ENCODE measurements at places on chromosomes 11 and 22.

GRCh38 chr22:28443526-28443876 is 236.1 kb downstream of the TTC28 start:
- DNase-seq: no peak

DNA sequence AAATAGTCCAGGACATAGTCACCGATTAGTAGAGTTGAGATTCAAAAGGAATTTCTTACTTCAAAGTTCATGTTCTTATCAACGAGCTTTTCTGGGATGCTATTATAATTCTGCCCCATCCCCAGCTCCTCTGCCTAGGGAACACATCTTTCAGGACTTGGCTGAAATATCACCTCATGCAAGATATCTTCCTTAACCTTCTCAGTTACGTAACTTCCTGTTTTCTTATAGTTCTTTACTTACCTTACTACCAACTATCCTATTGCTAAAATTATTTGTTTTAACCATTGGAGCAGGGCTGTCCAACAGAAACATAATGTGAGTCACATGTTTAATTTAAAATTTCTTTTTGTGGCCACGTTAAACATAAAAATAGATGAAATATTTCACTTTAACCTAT is 2.3 kb downstream of the NARS2 start:
- DNase-seq: no peak

DNA sequence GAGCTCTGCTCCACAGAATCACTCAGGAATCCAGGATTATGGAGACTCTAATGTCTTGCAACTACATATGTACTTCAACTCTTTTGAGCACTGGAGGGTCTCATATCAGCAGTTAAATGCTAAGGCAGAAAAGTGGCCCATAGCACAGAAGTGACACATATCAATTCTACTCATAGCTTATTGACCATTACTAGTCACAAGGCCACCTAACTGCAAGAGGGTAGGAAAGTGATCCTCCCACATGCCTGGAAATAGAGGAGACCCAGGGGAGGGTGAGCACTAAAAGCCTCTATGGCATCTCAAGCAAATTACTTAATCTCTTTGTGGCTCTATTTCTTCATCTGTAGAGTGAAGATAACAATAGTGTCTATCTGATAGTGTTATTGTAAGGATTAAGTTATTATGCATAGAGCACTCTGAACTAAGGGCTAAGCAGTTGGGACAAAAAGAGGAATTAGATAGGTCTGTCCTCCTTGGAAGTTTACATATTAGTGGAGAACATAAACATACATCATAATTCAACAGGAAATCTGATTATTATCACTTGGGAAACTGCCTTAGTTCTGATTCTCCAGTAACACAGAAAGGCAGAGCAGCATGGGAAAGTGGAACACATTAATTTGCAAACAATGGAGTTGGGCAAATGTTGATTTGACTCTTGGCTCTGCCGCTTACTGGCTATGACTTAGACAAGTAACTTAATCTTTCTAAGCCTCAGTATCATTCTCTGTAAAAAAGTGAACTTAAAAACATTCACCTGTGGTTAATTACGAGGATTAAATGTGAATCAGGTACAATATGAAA is 25.1 kb upstream of the USP47 start:
- DNase-seq: no peak

DNA sequence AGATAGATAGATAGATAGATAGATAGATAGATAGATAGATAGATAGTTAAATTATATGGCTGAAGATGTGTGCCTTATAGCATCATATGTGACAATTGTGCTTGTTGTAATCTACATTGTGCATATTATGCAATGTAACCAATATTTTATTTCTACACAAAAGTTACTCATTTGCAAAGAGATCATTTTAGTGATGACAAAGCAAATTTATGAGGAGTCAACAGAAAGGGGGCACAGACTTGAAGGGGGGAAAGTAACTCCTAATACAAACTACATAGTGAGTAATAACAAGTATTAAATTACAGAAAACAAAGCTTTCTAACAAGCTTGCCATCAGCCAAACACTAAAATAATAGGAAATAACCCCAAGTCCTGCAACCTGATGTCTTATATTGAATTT is 106.8 kb downstream of the MUC15 start:
- no peak for DNase-seq

- no peak for DNase-seq
Observed at GRCh38 chr11:34631737-34632104, 10.8 kb downstream of the EHF start.

DNA sequence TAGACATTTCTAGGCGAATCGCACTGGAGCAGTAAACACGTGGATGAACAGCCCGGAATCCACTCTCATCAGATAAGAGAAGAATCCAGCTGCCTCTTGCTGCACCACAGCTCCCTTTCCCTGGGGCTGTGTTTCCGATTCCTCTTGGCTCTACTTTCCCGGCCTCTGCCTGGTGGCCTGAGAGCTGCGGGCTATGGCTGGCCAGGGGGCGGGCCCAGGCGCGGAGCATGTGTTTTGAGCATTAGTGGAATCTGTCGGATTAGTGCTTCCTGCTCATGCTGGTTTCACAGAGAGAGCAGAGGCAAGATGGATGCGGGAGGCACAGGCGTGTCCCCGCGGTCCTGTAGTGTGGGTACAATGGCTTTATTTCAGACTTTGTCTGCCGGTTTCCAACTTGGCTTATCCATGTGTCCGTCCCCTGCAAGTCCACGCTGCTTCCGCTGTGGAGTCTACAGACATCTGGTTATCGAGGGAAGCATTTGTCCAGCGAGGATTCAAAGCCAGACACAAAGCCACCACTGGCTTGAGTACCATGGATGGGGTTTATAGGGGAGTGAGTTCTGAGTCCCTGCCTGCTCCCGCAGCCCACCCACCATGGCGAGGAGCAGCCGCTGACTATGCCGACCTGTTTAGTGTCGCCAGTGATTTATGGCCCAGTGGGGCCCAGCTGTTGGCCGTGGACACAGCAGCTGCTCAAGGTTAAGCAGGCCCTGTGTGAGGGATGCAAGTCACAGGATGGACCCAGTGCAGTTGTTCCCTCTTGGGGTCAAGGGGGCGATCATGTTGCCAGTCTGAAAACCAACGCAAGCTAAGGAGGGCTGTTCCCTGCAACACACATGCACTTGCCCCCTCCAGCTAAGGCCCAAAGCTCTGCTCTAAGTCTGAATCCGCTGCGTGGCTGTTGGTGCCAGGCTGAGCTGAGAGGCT is 43.3 kb upstream of the EP300 start:
- DNase-seq: peak; percentile 47

GRCh38 chr11:2517016-2517385 is 72.2 kb downstream of the KCNQ1 start:
- no peak for DNase-seq

DNA sequence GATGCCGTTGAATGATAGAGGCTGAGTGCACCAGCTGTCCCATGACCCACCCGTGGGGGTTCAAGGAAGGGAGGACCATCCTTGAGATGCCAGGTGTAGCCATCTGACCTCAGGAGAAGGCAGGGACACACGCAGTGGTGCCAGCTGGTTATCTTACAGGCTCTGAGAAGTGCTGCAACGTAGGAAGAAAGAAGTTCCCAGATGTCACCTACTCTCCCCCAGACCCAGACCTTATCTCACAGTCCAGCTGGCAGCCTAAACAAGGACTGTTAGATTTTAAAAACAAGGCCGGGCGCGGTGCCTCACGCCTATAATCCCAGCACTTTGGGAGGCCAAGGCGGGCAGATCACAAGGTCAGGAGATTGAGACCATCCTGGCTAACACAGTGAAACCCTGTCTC is 1307.6 kb downstream of the TBC1D22A start:
- DNase-seq: no peak

DNA sequence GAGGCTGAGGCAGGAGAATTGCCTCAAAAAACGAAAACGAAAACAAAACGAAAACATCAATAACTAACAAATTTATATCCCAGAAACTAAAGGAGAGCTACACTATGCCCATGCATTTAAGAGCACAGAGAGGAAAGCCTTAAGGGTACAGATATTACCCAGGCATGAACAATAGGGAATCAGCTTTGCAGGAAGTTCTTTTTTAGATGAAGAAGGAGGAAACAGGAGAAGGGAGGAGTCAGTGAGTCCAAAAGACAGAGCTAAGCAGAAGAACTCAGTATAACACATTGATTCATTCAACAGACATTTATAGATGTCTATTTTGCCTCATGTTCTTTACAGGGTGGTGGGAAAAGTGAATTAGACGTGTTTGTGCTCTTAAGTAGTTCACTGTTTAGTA is 8.3 kb downstream of the MRPL17 start:
- no peak for DNase-seq

DNA sequence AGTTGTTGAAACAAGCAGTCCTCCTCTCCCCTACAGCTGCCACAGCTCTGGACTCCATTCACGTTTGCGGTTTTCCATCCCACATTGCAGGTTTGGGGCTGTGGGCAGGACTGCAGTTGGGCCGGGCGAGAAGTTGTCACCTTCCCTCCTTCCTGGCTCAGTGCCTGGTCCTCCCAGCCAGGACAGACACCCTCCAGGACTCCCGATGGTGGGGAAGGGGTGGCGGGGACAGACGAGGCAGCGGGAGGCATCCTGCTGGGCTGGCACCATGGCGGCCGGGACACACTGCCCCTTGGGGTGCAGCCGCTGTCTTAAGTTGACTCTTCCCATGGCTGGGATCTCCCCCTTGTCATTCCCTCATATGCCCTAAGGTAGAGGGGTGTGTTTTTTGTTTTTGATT is 615.2 kb downstream of the BRD1 start:
- no peak for DNase-seq

DNA sequence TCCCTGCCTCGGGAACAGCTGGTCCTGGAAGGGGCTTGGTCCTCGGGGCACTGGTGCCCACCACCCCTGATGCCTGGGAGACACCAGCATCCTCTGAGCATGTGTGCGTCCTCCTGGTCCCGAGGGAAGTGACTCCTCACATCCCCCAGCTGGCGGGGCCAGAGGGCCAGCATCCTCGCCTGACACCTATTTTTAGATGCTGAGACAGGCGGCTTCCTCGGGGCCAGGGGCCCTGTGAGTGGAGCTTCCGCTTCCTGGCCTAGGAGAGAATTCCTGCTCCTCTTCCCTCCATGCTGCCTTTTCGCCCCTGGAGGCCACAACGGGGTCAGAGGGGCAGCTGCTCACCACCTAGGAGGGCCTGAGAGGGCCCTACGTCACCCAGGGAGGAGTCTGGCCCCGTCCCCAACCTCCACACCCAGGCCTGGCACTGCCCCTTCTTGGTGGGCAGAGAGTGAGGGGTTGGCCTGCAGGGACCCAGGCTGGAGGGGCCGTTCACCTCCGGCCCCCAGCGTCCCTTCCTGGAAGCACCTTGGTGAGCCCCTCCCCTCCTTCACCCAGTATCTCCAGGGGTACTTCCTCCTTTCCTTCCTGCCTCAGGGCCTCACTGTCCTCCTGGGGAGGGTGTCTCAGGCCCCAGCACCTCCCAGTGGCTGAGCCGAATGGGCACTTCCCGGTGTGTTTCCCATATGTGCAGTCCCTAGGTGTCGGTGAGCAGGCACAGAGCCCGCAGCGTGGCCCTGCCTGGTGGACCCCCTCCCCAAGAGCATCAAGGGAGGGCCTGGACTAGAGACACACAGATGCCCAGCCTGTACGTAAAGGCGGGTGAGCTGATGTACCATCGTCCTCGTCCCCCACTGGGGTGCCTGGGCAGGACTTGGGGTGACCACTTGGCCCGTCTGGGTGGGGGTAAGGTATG is 6.1 kb downstream of the CD81 start:
- DNase-seq: no peak

- DNase-seq: no peak
Observed at GRCh38 chr11:86551288-86552092, 120.9 kb downstream of the ME3 start.

- DNase-seq: no peak
Observed at GRCh38 chr11:12473381-12473780, 96.0 kb downstream of the PARVA start.

DNA sequence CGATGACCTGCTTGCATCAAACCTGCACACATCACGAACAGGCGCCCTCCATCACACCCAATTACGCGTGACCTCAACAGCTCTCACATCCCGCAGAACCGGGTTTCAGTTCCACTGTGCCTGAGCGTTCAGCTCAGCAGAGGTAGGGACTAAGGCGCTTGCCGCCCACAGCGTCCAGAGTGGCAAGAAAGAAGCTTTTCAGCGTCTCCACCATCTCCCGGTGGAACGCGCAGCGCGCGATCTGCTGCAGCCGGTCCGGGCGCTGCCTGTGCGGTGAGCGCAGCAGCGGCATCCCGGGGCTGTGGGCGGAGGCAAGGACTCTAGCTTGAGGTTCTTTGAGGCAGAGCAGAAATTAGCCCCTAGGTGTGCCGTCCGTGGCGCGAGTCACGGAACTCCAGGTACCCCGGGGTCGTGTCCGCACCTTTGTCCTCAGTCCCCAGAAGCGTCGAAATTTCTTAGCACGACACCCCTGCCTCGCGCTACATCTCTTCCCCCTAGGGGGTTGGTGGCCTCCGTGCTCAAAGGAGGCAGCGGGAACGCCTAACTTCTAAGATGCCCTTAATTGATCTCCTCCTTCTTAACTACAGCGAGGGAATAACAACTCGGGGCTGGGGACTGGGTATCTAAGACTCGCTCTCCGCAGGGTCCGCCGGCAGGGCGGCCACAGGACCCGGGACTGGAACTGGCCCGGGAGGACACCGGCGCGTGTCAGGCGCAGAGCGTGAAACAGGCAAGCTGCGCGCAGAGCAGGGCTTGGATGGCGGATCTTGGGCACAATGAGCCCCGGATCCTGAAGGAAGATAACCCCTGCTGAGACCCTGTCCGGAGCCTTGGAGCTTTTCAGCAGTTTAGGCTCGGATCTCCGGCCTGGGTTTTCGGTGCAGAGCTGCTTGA is 1.7 kb upstream of the CALCA start:
- no peak for DNase-seq

DNA sequence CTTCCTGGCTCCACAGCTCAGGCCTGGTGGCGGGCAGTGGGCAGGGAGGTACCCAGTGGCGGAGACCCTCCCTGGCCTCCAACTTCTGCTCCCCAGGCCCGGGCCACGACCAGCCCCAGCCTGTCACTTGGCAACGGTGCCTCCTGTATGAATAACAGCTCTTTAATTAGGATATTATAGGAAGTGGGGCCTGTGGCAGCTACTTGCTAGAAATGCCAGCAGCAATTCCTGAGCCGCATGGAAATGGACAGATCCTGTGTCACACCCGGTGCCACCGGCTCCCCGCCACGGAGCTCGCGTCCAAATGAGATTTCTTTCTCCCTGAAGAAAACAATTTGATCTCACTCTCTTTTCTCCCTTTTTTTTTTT is 104.5 kb downstream of the CHST1 start:
- no peak for DNase-seq

GRCh38 chr22:44212936-44213335 is 32.2 kb downstream of the PARVG start:
- DNase-seq: no peak
